ENCODE measurements at places on chromosomes 11 and 22.
A peak's percentile ranks its signal among the peaks of the same experiment; 100 is the strongest.

GRCh38 chr22:44743247-44743646, 9.1 kb upstream of the ARHGAP8 start:
- no peak for DNase-seq

DNA sequence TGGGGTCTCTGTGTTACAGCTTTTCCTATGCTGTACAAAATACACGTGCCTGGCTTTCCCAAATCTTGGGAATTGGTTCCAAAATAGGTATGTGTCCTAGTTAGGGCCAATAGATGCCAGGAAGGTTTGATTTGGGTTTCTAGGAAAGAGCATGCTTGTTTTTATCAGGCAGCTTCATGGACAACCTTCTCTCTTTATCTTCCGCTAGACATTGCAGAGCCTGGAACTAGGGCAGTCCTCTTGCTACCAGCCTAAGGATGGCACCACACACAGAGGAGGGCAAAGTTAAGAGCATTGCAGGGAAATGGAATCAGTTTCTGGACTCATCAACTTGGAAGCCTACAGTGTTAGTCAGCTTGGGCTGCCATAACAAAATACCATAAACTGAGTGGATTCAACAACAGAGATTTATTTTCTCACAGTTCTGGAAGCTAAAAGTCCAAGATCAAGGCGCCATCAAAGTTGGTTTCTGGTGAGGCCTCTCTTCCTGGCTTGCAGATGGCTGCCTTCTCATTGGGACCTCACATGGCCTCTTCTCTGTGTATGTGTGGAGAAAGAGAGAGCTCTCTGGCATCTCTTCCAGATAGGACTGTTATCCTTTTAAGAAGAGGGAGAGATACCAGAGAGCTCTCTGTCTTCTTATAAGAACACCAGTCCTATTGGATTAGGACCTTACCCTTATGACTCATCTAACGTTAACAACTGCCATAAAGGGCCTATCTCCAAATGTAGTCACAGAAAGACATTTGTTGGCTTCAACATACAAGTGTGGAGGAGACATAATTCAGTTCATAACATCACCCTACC, 27.3 kb upstream of the CREB3L1 start:
- no peak for DNase-seq

- DNase-seq, result no peak
Observed at GRCh38 chr11:126090452-126090851, 27.8 kb upstream of the CDON start.

- no peak for DNase-seq
Observed at GRCh38 chr11:131800452-131800851, 430.0 kb downstream of the NTM start.

- DNase-seq, result no peak
Observed at GRCh38 chr11:28743061-28743550, 634.9 kb downstream of the METTL15 start.

DNA sequence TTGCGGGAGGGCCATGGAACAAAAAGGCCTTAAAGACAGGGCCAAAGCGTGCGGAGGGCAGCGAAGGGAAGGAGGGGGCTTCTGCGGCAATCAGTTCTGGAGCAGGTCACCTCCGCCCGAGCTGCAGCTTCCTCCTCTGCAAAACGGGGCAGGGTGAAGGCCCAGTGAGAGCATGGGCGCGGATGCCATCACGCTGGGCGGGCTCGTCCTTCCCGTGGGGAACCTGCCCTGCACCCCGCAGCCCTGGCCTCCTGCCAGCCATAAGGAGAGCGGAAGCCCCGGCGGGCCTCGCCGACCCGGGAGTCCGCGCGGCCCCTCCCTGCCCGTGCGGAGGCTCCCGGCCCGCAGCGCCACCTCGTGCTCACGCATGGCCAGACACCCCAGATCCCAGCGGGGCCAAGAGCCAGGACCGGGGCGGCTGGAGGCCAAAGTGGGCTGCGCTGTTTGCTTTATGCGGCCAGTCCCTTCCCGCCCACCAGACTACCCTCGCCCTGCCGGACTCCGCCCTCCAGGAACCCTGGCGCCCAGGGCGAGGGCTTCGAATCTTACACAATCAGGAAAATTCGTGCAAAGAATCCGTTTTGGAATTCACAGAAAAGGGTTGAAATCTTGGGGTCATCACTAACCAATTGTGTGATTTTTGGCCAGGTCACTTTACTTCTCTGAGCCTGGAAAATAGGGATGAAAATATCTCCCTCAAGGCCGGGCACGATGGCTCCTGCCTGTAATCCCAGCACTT, 16.1 kb downstream of the TSKU start:
- DNase-seq, result peak; percentile 58

DNA sequence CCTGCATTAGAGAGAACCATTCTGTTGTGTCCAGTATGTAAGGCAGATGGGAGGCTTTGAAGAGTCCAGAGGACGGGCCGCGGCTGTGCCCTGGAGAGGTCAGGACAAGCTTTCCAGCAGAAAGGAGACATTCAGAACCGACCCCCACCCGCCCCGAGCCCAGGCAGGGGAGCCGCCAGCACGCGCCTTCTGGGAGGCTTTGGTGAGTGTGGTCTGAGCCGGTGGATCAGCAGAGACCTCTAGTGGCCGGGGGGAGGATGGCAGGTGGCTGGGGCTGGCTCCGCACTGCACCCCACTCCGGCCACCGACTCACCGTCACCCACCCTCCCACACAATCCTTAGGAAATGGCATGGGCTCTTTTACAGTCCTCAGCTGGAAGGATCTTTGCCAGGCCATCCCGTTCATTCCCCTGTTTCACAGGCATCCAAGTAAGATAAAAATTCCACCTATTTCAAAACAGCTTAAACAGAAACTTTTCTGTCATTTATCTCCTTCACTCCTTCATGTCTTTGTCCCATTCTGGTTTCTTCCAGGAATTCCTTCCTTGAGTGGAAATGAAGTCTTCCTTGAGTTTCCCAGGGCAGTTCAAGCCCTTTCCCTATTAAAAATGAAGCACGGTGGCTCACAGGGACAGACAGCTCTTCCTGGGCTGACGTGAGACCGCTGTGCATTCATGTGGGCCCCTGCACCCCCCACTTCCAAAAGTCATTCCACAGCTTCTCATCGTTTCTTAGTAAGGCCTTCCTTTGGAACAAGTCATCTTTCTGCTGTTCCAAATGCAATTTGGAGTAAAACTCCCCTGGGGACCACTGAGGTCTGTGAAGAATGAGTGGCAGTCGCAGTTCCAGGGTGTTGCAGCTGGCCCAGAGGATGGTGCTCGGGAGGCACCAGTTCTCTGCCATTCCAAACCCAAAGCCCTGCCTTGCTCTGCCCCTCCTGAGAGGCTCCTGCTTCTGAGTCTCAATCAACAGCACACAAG, 91.0 kb downstream of the FEZ1 start:
- DNase-seq, result peak; percentile 50
